Caudate nucleus (tissue), 63 donors: ENCODE measurements at places on chromosomes 11 and 22.
A peak's percentile ranks its signal among the peaks of the same experiment; 100 is the strongest.

- DNase-seq, result no peak
Measured at GRCh38 chr11:86039094-86039493, 29.8 kb downstream of the PICALM start.

DNA sequence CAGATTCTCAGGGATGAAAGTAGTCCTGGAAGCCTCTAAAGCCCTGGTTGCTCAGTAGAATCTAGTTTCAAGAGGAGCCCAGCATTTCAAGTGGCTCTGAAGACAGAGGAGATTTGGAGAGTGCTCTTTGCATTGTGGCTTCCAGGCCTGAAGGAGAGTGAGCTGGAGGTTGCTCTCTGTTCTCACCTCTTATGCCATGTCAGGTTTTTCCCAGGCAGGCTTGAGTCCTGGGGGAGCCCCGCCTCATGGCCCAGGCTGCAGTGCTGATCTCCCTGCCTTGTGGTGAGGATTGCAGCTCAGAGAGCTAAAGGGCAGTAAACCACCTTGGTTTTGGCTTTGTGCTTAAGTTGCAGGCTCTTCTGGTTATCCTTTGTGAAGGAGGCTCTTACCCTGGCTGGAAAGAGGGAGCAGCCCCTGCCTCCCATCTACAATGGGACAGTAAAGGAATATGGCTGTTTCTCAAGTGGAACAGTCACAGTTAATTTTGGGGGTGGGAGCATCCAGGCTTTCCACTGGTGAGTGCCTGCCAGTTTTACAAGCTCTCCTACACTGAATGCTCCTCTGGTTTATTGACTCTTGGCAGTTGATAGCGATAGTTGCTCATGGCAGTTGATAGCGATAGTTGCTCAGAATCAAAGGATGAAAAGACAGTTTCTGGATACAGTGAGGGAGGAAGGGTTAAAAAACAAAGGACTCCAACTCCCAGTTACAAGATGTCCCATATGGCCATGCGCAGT lies 32.6 kb downstream of the RCOR2 start:
- no peak for DNase-seq

DNA sequence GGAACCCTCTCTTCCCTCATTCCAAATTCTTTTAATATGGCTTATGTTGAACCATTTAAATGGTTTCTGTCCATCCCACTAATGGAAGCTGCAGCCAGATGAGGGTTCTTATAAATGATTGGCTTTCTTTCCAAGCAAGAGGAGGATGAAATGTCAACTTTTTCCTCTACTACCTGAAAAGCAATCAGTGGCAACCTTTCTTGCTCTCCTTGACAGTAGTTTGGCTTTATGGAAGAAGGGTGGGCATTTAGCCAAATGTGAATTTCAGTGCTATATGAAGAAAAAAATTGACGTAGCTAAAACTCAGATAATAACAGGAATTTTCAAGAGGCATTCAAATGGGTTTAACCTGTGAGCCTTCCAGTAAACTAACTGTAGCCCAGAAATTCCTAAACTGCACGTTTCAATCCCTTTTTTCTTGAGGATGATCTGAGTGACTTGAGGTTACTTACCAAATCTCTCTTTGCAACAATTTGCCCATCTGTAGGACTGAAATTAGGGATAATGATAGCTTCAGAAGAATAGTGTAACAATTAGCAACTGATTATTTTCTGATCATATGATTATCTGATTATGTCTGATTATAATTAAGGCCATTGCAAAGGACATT lies 90.9 kb downstream of the EXT2 start:
- DNase-seq, result no peak

- DNase-seq, result no peak
Measured at GRCh38 chr11:32444186-32444585, 8.8 kb upstream of the WT1 start.

DNA sequence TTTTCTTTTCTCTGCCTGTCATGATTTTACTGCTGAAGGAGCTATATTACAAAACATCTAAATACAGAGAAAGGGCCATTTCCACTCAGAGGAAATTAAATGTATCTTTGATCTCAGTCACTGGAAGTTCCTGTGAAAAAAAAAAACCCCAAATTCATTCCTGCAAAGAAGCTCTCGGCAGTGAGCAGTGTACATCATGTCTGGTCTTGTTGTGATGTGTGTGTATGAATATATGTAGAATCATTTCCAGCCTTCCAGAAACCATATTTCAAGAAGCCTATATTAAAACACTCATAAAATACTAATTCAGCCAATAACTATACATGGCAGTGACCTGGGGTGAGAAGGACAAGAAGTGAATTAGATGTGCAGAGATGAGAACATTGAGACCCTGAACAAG lies 393.2 kb upstream of the TENM4 start:
- DNase-seq, result no peak

DNA sequence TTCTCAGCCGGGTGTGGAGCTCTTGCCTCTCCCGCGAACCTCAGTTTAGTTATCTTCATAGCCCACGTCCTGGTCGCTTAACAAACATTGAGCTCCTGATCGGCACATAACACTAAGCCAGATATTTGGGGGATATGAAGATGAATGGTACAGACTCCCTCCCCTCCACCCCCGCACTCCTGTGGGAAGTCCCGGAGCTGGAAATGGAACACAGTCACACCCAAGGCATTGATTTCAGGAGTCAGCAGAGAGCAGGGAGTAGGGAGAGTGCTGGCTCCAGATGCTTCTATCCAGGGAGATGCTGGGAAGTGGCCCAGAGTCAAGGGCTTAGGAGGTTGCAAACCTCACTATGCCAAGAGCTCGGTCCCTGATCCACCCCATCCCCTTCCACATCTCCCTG lies 26.1 kb upstream of the CABP7 start:
- DNase-seq, result no peak

DNA sequence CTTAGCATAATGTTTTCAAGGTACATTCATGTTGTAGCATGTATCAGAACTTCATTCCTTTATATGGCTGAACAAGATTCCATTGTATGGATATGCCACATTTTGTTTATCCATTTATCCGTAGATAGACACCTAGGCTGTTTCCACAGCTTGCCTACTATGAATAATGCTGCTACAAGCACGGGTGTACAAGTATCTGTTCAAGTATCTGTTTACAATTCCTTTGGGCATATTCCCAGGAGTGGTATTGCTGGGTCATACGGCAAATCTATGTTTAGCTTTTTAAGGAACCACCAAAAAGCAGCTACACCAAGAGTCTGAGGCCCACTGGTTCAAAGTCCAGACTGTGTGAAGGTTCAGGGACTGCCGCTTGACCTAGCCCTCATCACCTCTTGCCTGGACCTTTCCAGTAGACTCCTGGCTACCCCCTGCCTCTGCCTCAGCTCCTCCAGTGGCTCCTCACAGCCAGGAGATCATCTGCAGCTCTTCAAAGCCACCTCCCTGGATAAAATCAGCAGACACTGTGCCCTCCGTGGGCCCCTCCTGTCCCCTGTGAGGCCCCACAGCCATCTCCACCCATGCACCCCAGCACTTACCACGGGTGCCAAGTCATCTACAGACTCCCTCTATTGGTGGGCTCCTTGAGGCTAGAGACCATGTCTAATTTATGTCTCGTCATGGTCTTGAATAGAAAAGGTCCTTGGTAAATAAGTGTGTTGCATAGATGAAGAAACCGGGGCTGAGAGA lies 160.3 kb downstream of the MN1 start:
- DNase-seq, result no peak

- no peak for DNase-seq
Measured at GRCh38 chr11:112024178-112024772, 933 bp upstream of the DLAT start.

- DNase-seq, result no peak
Measured at GRCh38 chr11:59616396-59616982, 915 bp upstream of the OSBP start.

- no peak for DNase-seq
Measured at GRCh38 chr11:9775398-9775779, 111.5 kb downstream of the SWAP70 start.

DNA sequence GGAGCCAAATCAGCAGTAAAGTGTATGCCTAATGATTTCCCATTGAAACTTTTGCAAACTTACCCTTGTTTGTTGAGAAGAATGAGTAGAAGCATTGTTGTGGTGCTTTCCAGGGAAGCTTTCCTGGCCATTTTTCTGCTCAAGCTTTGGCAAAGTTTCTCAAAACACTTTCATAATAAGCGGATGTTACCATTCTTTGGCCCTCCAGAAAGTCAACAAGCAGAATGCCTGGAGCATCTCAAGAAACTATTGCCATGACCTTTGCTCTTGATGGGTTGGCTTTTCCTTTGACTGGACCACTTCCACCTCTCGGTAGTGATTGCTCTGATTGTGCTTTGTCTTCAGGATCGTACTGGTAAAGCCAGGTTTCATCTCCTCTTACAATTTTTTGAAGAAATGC lies 10.7 kb downstream of the PIWIL4 start:
- DNase-seq, result no peak

GRCh38 chr11:2096919-2097301 lies 42.3 kb downstream of the IGF2 start:
- no peak for DNase-seq

DNA sequence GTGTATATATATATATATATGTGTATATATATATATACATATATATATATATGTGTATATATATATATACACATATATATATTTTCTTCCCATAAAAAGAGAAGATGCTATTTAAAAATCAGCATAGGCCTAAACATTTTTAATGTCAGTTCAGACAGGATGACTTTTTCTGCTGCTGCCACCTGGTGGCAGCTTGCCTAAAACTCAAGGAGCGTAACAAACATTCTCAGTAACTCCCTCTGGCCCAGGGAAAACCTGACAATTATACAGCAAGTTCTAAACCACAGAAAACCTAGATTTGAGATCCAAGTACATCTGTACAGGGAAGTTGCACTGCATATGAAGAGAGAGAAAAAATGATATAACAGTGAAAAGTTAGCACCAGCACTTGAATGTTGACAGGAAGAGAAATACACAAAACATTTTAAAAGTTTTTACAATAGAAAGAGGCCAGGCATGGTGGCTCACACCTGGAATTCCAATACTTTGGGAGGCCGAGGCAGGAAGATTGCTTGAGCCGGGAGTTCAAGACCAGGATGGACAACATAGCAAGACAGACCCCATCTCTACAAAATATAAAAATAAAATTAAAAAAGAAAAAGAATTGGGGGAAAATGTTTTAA lies 16.6 kb downstream of the OR8A1 start:
- DNase-seq, result no peak

- peak; percentile 37 for DNase-seq
Measured at GRCh38 chr11:57638005-57638781, 11.5 kb downstream of the YPEL4 start.

DNA sequence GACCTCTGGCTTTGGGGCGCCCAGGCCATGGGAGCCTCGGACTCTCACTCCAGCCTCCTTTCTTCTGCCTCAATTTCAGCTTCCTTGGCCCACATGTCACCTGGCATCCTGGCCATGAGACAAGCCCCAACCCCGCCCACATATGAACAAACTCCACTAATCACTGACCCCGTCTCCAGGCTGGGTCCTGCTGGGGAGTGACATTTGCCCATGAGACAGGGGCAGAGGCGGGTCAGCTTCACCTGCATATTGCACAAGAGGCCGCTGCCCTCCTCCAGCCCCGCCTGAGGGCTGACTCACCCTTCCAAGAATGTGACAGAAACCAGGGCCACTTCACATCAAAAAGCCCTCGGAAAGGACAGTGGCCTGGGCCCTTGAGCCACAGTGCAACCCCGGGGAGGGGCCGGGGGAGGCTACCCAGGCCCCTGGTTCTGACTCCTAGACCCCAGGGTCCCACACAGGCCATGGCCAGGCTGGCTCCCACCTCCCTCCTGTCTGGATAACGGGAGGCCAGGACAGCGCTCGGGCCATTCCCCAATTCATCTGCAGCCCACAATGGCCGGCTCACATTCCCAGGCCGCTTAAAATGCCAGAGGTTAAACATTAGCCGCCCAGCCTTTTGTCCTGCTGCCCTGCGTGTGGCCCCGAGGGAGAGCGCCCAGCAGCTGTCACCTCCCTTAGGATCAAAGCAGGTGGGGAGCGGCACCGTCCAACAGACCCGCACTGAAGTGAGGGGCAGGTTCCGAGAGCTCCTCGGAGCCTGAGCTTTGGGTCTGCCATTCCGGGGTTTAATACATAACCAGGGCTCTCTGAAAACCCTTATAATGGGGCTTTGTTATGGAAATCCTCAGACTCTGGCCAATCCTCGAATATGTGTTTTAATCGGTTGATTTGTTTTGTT lies 42.3 kb downstream of the TRMU start:
- no peak for DNase-seq

DNA sequence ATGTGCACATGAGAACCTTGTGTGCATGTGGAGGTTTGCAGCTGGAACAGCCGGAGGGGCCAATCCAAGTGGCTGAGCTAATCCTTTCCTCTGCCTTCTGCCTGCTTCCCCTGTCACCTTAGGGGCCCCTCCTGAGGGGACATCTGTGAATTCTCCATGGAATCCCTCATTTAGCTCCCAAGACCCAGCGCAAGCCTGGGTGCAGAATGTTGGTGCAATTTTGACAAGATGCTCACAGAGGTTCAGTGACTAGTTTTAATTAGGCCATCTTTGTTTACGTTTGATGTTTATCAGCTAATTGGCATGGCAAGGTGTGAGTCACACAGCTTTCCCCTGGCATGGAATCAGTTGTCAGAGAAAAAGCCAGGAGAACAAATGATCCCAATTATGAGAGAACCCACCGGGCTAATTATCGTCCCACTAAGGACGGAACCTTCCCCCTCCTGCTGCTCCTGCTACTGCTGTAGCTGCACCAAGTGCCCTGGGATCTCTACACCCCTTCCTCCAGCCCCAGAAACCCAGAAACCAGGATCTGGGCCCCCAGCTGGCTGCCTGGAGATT lies 63.6 kb upstream of the PAX6 start:
- DNase-seq, result no peak

DNA sequence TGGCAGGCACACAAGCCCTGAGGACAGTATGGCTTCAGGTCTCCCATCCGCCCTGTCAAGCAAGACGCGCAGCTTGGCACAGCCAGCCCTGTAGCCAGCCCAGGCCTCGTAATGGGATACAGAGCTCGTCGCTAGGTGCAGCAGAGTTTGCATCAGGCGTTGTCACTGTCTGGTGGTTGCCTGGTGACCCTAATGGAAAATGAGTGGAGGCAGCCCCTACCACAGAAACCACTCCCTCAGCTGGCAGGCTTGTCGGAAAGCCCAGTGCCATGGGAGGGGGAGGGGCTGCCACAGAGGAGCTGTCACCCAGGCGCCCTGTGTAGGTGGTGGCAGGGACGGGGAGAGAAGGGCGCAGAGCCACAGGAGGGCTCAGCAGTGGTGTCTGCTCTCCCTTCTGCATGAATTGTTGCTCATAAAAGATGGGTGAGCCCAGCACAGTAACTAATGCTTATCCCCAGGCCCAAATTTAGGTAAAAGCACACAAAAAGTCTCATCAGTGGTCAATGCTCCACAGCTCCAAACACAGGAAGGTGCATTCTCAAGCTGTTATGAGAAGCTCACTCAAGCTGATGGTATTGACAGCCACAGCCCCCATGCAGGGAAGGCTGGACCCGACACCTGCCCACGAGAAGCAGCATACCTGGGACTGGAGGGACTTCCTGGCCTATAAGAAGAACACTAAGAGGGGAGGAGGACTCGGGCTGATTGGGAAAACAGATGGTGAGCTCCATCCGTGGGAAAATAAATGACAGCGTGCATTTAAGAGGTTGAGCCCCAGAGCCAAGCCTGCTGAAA lies 164.6 kb downstream of the ETS1 start:
- DNase-seq, result no peak
